ENCODE measurements at places on chromosomes 2 and 18.

- DNase-seq = no peak
Measured at GRCh38 chr2:118658596-118659198, 188.8 kb downstream of the EN1 start.

DNA sequence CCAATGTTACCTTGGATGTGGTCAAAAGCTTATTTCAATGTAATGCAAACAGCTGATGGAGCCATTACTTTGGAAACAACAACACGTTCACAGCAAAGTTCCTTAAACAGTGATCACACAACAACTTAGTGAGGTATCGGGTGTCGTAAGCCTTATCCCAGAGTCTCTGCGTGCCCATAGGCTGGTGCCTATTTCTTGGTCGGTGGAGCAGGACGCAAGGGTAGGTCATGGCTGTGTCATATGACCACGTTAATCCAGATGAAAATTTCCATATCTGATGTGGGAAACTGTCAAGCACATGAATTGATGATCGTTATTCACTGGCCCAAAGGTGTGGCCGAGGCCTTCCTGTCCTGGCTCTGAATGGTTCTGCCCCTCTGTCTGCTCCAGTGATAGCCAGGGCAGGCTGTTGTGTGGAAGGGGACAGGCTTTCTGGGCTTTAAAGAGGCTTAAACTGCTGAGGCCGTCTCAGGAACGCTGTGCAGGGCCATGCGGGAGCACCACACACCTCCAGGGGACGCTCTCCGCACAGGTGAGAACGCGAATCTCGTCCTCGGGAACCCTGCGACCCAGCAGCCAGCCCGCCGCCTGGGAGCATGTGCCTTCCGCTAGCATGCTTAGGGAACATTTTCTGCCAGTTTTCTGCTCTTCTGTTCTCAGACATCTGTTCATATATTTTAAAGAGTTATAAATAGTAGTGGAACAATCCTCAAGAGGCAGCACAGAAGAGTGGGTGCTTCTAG lies 90.6 kb downstream of the KCTD1 start:
- no peak for DNase-seq

DNA sequence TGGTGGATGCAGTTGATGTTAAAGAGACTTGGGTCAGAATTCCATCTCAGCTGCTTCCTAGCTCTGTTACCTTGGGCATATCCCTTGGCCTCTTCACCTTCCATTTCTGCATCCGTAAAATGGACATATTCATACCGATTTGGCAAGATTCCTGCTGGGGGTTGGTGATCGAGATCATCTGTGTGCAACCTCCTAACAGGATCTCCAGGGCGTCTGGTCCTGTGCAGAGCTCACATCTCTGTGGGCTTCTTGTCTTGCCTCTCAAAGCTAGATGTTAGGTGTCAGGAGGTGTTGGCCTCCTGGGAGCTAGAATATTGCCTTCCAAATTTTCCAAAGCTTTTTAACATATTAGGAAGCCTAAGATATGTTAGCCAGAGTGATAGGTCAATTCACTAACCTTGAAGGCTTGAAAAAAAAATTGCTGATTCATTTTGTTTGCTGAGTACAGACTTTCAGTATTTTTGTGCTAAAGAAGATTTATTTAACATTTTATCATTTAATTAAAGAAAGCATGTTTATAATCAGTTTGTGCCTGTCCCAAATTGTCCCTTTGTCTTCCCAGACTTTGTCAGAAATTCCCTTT lies 69.7 kb upstream of the ZNF516 start:
- DNase-seq = no peak

DNA sequence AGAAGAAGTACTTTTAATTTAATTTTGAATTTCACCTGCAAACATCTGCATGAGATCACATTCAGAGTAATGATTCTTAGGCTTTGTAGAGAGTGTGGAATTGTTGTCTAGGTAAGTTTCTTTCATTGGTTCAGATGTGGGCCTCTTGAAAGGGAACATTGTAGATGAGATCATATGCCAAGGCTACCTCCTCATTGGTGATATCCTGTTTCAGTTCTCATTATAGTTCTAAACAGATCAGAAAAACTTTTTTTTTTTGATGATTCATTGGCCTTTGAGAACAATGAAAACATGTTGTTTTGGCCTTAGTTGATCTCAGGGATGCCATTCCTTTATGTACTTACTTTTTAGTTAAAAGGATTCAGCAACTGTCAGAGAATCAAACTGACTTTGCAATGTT lies 44.5 kb downstream of the EML6 start:
- DNase-seq = no peak

- no peak for DNase-seq
Measured at GRCh38 chr2:167794554-167795255, 452.7 kb downstream of the STK39 start.

- no peak for DNase-seq
Measured at GRCh38 chr2:74548900-74549826, 4.6 kb downstream of the LOXL3 start.

DNA sequence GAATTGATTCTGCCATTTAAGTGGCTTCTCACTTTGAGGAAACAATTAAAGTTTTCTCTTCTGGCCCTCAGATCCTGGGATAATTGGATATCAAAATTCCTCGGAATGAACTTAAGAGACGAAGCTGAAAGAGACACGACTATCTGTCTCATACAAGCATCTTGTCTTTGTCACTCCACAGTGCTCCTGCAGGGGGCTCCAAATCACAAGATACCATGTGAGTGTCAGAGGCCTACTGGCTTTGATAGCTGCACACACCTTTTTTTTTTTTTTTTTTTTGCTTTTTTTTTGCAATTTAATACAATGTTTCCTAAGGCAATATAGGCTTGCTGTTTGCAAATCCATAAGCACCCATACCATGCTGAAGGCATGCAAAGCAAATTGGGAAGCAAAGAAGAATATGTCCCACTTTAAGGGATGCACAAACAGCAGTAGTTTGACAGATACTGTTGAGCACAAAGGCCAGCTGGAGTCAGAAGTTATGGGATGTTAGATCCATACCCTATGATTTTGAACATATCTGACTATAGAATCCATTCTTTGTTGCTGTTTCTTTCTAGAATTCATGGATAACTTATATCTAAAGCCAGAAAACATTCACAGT lies 109.0 kb upstream of the CBLN2 start:
- peak; percentile 4 for DNase-seq

DNA sequence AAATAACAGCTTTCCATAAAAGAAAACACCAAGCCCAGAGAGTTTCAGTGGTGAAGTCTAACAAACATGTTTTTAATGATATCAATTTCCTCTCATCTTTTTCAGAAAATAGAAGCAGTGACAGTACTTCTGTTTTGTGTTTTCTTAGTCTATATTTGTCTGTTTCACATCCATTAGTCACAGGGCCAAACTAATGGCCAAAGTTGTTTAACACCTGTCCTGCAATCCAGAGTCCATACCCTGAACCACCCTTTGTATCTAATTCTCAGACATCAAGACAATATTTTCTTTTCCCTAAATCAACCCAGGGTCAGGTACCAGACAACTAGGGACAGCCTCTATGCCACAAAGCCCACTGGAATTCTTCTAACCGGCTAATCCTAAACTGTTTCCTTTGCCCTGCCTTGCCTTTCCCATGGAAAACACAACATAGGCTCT lies 25.9 kb downstream of the TMSB10 start:
- DNase-seq = no peak

- DNase-seq = no peak
Measured at GRCh38 chr18:41829647-41830516, 125.2 kb upstream of the PIK3C3 start.

GRCh38 chr18:35424356-35424755 lies 47.2 kb upstream of the ZNF396 start:
- DNase-seq = no peak

- no peak for DNase-seq
Measured at GRCh38 chr2:239165206-239165831, 235.5 kb downstream of the HDAC4 start.

- DNase-seq = no peak
Measured at GRCh38 chr2:102520801-102521200, 47.8 kb downstream of the SLC9A4 start.

DNA sequence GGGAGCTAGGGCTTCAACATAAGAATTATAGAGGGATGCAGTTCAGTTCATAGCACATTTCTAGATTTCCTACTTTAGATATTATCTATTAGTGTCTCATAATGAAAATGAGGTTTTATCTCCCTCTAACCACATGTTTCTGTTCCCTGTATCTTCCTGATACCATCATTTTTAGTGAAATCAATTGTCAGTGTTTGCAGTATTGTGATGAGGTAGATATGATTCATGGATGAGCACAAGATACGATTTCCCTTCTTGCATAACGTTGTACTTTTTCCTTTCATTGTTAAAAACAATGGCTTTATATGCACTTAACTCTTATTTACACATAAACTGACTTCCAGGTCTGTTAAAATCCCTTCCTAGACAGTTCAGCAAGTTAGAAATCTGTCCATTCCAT lies 211.4 kb downstream of the ZBTB7C start:
- no peak for DNase-seq

GRCh38 chr2:222912776-222913175 lies 51.9 kb downstream of the ACSL3 start:
- DNase-seq = no peak

DNA sequence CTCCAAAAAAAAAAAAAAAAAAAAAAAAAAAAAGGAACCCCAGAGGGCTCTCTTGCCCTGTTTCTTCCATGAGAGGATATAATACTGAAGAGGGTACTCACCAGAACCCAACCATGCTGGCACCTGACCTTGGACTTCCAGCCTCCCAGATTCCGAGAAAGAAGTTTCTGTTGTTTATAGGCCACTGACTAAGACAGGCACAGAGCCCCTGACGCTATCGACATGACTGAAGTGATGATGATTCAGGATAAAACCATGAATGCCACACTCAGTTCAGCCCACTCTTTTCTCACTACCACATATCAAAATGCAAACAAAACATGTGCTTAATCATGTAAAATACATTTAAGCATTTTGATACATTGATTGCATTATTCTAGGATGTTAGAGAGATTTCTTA lies 66.1 kb upstream of the CDCA7 start:
- DNase-seq = no peak

DNA sequence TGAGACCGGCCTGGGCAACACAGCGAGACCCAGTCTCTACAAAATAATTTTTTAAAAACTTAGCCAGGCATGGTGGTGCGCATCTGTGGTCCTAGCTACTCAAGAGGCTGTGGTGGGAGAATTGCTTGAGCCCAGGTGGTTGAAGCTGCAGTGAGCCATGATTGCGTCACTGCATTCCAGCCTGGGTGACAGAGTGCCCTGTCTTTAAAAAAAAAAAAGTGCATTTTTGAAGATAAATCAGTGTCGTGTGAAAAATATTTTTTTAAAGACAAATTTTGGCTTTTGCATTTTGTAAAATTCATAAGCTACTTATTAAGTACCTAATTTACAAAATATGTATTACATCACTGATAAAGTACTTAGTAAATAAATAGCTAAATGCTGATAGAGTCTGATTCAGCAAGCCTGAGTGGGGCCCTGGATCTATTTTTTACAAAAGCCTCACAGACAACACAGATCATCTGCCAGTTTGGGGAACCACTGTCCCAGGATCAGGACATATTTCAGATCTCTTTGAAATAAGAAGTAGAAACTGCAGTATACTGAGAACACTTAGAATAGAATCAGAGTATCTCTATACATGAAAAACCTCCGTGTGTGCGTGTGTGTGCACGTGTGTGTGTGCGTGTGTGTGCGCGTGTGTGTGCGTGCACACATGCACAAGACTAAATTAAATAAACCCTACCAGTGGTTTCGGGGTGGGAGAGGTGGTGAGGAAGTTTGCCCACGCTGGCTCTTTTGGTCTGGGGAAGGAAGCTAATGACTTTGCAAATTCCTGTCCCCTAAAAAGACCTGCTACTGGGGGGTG lies 61.6 kb downstream of the AAK1 start:
- no peak for DNase-seq

DNA sequence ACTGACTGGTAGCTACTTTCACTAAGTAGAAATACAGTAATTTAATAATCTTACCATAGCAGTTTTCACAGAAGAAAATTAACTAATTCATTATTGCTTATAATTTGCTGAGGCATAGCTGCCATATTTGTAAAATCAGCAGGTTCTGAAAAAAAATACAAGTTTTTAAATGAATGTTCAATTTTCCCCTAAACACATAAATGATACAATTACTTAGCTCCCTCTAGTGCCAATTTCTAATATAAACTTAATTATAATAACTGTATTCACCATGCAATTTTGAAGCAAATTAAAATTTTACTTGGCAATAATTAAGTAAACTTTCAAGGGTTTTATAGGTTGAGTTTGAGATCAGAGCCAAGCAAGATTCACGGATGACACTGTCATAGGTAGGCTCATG lies 1321.6 kb upstream of the ACVR2A start:
- DNase-seq = no peak

DNA sequence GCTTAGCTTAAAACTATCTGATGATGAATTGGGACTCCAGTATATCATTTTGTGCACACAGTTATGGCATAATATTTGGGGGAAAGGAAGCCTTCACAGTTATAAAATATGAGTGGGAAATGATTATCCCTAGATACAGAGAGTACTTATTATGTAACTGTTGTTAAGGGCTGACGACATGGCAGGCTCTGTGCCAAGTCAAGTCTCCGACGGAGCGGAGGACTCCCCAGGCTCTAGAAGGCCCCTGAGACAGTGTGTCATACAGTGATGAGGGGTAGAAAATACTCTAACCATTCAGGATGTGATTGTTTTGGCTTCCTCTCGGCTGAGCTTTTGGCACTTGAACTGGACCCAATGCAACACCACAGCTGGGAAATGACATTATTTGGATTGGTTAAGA lies 211.8 kb downstream of the SLC8A1 start:
- no peak for DNase-seq

GRCh38 chr2:98608962-98609604 lies 694 bp downstream of the UNC50 start:
- no peak for DNase-seq

DNA sequence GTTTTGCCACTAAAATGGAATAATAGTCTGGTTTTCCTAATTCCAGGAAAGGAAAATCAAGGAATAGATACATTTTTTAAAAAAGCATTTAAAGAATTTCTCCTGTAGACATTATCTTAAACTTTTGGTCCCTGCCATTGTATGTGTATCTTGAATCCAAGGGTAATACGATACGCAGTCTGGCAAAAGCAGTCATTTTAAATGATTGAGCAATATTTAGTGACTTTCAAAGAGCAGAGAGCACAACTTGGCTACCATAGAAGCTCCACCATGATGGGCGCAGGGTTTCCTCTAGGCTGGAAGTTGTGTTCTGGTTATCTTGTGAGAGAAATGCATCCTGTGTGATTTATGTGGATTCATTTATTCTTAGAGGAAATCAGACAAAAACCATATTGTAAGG lies 92.9 kb downstream of the NEDD4L start:
- no peak for DNase-seq

GRCh38 chr18:68177807-68178702 lies 536.9 kb downstream of the TMX3 start:
- DNase-seq = no peak

- DNase-seq = no peak
Measured at GRCh38 chr2:60172801-60173200, 380.7 kb downstream of the BCL11A start.

GRCh38 chr2:158091647-158092046 lies 10.0 kb upstream of the UPP2 start:
- DNase-seq = no peak

GRCh38 chr18:74880706-74881278 lies 283.1 kb downstream of the ZNF407 start:
- no peak for DNase-seq
